SK-N-MC (cell line): ENCODE measurements at places on chromosomes 3 and 15.

DNA sequence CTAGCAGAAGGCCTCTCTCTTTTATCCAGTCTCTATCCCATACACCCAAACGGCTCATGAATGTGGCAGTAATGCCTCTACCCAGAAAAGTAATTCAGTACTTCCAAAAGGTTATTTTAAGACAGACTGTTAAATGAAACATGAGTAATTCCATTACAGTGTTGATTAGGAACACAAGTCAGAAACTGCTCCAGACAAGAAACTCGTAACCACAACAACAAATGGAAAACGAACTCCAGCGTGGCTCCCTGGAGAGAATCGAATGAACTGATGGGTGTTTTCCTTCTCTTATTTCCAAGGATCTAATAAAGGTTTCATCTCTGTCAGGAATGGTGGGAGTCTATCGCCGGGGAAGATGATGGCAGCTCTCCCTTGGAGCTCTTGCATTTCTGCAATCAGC is 228.4 kb downstream of the MAGI1 start:
- no peak for DNase-seq

DNA sequence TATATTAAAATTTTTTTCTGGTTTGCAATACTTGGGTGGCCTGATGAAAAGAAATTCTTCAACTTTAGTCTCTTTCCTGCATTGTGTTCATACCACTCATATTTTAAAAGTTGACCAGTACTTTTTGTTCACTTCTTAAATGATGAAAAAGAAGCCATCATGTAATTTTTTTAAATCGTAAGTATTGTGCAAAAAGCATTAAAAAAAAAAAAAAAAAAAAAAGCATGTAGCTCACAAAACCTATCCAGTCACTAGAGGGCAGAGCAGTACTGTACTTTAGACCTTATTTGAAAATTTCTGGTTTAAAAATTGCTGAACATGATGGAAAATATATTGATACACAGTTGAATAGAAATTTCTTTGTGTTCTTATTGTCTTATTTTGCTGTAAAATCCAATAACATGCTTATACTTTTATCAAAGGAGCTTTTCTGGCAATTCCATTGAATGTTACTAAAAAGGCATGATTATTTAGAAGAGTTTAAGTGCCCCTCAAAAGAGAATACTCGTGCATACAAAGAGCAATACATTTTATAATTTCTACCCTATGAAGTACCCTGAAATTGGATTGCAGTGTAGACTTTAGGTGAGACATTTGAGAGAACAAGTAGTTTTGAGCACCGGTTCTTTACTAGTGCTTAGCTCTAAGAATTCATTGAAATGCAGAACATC is 137.7 kb downstream of the BBX start:
- DNase-seq, result no peak

- no peak for DNase-seq
Observed at GRCh38 chr3:188111002-188111584, 42.9 kb upstream of the LPP start.

DNA sequence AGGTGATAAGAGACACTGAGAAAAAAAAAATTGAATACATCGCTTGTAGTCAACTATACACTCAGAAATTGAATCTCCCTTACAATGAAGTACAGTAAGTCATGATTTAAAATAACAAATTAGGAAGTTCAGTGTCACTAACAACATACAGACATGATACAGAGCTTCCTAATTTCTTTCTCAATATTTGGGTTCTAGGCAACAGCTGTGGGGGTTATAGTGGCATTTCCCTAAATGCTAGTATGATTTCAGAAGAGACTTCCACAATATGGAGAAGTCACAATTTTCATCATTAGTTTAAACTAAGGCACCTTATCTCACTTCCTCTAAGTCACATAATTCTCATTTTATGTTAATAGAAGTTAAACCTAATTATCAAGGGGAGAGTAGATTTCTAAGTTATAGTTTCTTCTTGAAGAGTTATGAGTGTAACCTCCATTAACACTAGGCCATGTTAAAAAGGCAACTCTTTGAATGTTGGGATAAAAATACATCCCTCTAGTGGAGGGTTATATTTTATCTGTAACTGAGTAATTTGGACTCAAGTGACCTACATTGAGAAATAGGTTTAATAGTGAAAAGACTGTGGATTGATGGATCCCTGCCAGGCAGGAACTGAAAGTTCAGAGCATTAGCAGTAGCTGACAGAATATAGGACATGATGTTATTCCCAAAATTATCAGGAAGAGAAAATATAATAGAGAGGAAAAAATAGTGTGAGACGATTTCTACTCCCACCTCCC is 286.0 kb upstream of the SUCLG2 start:
- DNase-seq, result no peak

DNA sequence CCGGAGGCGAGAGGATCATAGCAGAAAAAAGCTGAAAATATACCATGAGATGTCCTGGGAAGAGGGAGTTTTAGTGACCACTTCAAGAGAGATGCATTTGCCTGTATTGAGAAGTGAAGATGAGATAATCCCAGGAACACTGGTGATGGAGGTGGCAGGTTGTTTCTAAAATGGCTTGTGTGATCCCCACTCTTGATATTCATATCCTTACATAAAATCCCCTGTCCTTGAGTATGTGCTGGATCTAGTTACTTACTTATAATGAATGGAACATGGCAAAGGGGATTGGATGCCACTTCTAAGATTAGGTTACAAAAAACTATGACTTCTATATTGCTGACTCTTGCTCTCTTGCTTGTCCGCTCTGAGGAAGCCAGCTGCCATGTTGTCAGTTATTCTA is 22.1 kb downstream of the HDGFL3 start:
- no peak for DNase-seq

DNA sequence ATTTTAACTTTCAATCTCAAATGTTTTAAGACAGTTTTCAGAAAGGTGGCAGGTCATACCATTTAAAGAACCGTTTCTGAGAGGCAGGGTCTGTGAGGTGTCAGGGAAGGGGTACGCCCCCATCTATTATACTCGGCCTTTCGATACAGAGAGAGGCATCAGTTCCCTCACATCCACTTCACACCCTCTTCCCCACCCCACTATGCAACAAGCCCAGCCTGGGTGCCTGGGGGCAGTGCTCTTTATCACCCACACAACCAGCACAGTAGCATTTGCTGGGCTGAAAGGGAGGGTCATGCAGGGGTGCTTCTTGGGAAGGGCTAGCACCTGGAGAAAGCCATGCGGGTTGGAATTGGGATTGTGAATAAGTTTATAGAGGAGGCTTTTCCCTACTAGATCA is 56.0 kb upstream of the KCNMB2 start:
- DNase-seq, result no peak

DNA sequence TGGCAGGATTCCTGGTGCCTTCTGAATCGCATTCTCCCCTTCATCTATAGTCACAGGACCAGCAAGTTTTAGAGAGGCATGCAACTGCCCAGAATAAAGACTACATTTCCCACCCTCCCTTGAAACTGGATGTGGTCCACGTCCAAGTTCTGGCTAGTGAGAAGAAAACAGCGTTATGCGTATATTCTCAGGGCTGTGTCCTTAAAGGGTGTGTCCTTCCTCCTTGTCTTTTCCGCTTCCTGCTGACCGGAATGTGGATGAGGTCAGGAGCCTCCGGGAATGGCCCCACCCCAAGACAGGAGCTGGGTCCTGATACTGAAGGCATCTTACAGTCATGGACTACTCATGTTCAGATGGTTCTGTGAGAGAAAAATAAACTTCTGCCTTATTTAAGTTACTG is 20.2 kb downstream of the CHST2 start:
- no peak for DNase-seq

- no peak for DNase-seq
Observed at GRCh38 chr3:134446800-134447199, 39.0 kb downstream of the ANAPC13 start.

DNA sequence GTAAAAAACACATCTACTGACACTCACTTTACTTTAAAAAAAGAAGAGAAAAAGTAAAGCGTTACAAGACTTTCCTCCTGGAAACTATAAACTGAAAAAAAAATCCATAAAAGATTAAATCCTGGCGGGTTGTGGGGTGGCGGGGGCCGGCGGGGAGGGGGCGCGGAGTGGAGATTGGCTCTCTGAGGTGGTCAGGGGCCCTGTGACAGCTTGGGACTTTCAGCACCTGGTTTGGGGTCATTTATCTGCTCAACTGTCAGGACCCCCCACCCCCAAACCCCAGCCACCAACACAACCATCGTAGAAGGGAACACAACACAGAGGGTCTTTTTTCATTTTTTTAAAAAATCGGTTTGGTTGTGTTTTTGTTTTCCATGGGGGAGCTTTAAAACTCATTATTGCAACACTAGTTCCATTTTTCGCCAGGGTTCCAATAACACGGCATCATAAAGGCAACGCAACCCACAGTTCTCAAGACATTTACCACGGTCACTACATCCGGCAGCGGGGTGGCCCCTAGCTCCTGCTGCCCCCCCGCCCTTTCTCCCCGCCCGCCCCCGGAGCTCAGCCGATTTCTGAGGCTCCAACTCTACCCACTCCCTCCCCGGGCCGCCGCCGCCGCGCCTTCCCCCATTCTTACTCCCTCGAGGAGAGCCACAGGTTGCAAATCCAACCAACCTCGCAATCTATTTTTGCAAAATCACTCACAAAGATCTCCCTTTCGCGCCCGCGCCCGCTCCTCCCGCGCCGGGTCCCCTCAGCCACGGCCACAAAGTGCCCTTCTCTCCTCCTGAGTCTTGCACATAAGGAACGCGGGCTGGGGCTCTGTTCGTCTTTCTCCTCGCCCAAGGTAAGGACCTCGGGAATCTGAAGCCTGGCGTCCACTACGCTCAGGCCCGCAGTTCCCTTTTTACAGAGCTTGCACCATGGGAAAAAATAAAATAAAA is 1.8 kb downstream of the BCL6 start:
- DNase-seq, result no peak

DNA sequence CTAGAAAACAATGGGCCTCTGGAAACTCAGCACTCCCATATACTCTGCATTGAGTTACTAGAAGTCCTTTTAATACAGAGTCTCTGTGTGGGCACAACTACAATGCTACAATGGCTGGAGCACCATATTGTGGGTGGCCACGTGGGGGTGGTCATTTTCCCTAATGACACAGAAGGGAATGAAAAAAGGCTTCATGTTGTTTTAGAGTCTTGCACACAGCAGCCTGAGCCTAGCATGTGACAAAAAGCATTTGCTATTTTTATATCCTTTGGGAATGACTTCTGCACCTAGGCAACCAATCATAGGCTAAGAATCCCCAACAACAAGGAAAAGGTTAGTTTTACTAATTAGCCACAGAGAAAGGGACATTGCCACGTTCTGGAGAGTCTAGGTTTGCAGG is 120.6 kb downstream of the PPM1L start:
- no peak for DNase-seq

DNA sequence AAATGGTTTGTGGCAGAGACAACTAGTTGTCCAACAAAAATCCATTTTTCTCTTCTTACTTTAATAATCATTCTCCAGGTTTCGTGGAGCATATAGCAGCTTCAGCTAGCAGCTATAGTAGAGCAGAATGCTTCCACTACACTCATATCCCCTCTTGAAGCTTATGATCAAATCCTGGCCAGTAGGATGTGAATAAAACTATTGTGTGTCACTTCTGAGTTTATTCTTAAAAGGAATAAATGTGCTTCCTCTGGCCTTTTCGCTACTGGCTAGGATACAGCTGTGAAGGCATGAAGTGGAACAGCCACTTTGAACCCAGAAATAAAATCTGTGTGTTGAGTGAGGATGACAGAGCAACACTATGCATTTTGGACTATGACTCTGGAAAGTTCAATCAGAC is 7.8 kb upstream of the CPOX start:
- DNase-seq, result no peak

- no peak for DNase-seq
Observed at GRCh38 chr15:92932946-92933649, 33.0 kb downstream of the CHD2 start.

DNA sequence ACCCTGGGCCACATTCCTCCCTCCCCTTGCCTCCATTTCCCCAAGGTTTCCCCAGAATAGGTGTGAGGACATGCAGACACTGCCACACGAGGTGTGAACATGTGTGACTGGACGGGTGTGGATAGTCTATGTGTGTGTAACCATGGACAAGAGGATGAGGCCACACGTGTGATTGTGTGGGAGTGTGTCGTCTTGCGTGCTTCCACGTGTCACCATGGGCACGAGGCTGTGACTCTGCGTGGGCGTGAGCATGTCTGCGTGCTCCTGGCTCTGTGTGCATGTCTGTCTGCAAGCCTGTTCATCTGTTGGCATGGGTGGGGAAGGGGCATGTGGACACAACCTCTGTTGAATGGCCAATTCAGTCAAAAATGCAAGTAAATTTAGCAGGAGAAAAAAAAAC is 6.2 kb upstream of the MYL3 start:
- no peak for DNase-seq

- DNase-seq, result no peak
Observed at GRCh38 chr15:43775411-43775965, 1.3 kb downstream of the ELL3 start.

DNA sequence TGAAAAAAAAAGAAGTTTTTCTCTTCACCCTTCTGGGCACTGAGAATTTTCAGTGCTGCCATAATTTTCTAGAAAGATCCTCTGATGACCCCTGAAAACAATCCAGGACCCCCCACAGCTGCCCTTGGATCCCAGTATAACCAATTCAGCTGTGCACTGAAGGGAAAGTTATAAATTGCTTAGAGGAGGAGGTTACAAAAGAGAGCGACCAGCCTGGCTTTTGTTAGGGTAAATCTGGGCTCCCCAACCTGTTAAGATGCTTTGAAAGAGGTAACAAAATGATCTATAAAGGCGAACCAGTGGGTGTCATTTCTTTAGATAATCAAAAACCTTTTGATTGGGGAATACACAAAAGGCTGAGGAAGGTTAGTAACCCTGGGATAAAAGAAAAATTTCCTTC is 407.9 kb upstream of the ATP11B start:
- DNase-seq, result no peak

DNA sequence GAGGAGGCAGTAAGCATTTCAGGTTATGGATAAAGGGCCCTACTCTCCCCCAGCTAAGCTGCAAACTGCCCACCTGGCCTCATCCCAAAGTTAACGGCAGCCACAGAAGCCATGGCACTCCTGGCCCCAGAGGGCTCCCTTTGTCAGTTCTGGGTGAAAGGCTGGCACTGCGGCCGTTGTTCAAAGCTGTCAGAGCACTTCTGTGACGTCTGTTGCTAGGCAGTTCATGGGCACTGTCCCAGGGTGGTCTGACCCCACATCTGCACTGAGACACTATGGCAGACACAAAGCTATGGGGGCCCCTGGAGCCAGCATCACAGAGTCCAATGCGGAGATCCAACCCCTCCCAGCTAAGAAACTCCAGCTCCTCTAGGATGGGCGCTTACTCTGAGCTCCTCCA is 30.0 kb downstream of the TLE3 start:
- DNase-seq, result no peak
